ENCODE measurements at places on chromosomes 6 and 20. TPM values are rescaled to one million over a fixed set of nuclear protein-coding genes. Genes with fewer than 3 reads are reported as not detected.

Gene TPBG
- 44.5 TPM for total RNA-seq

Gene BCAS4
- total RNA-seq = 3.7 TPM

Gene LY6G6C
- not detected for total RNA-seq

Gene ASIP
- not detected for total RNA-seq

Gene LAMP5
- total RNA-seq = under 0.01 TPM

Gene BMP7
- total RNA-seq = not detected

Gene TUBB2B
- 2.7 TPM for total RNA-seq

Gene PNPLA1
- not detected for total RNA-seq

Gene OR11A1
- total RNA-seq = not detected

Gene BPIFA1
- total RNA-seq = not detected

Gene POM121L2
- total RNA-seq = not detected
